AG09309 (cell line): ENCODE measurements at places on chromosomes 7 and 10.

DNA sequence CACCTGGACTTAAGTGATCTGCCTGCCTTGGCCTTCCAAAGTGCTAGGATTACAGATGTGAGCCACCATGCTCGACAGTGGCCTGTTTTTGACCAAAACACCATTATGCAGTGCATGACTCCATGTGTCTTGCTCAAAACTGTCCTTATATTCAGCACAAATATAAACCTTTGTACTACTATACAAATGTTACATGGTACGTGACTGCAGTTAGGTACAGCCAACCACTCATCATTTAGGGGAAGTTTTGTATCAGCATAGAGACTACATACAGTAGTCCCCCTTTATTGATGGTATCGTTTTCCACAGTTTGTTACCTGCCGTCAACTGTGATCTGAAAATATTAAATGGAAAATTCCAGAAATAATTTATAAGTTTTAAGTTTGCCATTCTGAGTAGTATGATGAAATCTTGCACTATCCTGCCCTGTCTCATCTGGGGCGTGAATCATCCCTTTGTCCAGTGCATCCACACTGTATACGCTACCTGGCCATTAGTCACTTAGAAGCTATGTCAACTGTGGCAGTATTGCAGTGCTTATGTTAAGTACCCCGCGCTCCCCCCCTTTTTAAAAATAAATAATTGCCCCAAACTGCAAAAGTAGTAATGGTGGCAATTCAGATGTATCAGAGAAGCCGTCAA, 23.3 kb upstream of the ZNF282 start:
- DNase-seq, result no peak

DNA sequence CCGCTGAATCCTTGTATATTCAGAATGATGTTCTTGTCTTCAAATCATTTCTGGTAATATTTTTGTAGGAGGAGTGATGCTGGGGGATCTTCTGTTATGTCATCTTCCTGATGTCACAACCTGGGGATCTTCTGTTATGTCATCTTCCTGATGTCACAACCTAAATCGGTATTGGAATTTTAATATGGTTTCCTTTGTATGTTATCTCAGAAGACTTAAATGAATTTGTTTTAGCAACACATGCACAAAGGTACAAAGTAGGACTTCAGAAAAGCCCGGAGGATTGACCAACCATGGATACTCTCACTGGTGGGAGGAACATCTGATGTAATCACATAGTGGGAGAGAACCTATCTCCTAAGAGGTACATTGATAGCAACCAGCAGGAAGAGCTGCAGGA, 9.1 kb upstream of the AOAH start:
- no peak for DNase-seq

DNA sequence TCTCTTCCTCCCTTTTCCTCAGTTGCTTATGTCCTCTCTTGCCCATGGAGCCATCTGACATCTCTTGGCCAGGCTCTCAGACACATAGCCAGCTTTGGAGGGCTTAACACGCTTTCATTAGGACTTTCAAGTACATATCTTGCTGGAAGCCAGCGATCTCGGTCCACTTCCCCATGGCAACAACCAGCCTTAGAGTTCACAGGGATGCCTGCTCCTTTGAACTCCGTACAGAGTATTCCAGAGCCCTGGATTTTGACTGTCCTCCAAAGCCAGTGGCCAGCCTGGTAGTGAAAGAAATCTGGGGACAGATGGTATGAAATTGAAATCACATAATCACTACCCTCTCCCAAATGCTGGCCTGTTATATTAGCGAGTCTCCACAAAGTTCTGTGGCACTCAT, 370.5 kb upstream of the NPVF start:
- DNase-seq, result no peak

DNA sequence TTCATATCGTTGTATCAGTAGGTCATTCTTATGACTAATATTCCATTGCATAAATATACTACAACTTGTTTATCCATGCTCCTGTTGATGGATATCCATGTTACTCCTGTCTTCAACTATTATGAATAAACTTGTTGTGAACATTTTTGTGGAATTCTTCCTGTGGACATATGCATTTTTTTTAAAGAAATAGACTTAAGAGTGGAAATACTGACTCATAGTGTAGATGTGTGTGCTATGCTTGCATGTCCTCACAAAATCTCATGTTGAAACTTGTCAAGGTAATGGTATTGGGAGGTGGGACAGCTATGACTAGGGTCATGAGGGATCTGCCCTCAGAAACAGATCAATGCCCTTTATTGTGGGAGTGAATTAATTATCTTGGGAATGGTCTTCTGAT, 240.5 kb upstream of the PRSS58 start:
- no peak for DNase-seq

DNA sequence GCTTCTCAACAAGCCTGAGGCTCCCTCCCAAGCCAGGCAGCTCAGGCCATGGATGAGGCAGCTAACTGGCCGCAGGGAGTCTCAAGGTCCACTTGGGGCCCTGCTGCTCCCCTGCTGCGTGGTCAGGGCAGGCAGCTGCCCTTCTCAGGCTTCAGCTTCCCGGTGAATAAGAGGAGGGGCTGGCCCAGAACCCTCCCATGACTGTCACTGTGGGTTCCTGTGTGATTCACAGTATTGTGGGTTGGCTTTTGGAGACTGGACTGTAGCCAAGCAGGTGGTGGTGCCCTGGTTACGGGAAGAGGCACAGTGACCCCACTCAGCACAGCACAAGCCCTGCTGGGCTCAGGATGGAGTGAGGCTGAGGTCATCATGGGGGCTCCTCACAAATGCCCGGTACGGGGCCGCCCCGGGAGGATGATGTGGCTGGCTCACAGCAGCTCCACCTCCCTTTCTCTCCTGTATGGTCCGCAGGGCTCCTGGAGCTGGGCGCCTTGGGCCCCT, 189.8 kb downstream of the HECW1 start:
- DNase-seq, result no peak

GRCh38 chr10:99431190-99431760, 851 bp upstream of the GOT1 start:
- DNase-seq, result no peak

GRCh38 chr10:30763918-30764317, 134.4 kb upstream of the LYZL2 start:
- no peak for DNase-seq

DNA sequence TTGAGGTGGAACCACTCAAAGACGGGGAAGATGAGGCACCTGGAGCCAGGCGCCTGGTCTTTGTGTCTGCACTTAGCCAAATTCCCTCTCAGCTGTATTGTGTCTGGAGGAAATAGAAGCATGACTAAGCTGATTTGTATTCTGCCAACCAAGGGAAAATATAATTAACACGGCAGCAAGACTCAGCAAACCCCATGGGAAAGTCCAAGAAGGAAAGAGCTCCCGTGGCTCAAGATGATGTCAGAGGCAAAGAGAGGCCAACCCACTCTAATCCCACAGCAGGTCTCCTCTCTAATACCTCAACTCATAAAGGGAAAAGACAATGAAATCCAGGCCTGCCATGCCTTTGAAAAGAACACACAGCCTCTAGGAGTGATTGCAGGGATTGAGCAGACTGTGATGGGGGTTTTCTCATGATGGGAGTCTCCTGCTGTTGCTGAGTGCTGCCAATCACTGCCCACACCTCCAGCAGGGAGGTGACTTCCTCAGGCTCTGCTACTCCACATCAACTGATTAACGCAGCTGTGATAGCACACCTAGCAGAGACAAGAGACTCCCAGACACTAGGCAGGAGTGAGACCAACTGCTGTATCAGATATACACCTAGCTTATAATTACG, 255.5 kb upstream of the C7orf33 start:
- DNase-seq, result no peak

DNA sequence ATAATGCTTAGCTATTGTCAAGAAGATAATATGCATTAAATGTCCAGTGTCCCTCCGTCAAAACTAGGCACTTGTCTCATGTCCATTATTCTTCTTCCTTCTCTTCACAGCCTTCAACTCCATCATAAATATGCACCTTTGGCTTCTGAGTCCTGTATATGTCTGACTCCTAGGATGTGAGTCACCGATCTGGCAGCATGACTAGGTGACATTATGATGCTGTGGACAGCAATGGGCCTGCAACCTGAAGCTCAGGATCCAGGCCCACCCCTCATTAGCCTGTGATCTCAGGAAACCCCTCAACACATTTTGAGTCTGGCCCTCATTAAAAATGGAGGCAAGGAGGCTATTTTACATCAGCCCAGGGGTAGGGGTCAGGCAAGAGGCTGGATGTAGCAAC, 362.5 kb upstream of the ZMIZ1 start:
- DNase-seq, result no peak

- DNase-seq, result no peak
These were observed 205.6 kb upstream of the PFKP start for GRCh38 chr10:2861632-2862210.

DNA sequence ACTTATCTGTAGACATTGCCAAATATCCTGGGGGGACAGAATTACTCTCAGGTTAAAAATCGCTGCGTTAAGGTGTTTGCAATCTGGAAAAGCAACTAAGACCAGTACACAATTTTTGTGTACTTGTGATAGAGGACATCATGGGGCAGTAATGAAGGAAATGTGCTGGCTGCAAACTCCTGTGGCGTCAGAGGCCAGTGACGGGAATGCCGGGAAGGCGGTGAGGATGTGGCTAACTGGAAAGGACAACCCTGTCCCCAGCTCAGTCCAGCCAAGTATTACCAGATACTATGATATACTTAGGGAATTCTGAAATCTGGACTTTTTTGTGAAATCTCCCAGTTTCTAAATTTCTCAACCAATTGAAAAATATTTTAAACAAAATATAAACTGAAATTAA, 103.1 kb upstream of the NANOS1 start:
- no peak for DNase-seq

- no peak for DNase-seq
These were observed 102.0 kb downstream of the VOPP1 start for GRCh38 chr7:55470261-55470660.

DNA sequence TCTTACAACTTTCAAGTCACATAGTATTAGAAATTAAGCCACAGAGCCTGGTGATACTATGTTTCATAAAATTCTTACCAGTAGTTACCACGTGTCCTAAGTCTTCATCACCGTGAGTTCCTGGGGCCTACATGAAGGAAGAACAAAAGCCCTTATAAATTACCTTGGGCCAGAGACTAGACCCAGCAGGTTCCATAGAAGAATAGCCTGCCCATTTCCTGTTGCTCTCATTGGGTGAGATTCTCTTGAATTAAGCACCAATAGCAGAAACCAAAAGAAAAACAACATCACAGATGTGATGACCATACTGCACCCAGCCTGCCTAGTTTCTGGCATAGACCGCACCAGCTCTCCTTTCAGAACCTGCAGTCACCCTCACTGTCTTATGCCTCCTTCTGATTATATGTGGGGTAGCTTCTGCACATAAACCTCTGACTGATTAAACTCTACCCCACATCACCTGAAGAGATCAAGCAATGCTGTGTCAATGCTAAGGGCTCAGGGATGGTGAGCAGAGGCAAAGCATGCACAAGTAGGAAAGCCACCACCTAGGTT, 18.0 kb upstream of the SEM1 start:
- no peak for DNase-seq

- DNase-seq, result no peak
These were observed 1.3 kb upstream of the DAGLB start for GRCh38 chr7:6448943-6449543.

DNA sequence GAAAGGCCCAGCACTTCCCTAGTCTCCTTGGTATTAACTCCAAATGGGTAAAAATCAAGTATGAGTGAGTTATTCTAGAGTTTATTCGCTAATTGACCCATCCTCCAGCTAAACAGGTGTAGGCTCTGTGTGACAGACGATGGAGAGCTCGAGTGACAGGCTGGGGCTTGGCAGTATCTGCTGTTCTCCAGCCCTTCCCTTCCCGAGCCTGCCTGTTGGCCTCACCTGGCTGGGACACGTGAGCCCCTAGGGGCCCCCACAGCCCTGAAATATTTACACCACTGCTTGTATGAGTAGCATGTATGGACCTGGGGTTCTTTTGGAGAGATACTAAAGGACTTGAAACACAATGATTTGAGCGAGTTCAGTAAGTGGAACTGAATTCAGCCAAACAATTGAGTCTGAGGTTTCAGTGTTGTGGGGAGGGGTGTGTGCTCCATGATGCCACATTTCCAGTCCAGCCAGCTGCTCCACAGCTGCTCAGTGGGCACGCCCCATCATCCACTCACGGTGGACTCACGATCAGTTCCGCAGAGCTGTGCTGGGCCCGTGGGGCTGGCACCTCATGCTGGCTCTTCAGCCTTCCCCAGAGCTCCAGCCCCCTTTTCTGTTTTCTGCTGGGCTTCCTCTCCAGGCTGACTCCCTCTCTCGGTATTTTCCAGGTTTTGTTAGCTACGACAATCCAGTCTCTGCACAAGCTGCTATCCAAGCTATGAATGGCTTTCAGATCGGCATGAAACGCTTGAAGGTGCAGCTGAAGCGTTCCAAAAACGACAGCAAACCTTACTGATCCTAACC, 283.0 kb downstream of the USP6NL start:
- no peak for DNase-seq

DNA sequence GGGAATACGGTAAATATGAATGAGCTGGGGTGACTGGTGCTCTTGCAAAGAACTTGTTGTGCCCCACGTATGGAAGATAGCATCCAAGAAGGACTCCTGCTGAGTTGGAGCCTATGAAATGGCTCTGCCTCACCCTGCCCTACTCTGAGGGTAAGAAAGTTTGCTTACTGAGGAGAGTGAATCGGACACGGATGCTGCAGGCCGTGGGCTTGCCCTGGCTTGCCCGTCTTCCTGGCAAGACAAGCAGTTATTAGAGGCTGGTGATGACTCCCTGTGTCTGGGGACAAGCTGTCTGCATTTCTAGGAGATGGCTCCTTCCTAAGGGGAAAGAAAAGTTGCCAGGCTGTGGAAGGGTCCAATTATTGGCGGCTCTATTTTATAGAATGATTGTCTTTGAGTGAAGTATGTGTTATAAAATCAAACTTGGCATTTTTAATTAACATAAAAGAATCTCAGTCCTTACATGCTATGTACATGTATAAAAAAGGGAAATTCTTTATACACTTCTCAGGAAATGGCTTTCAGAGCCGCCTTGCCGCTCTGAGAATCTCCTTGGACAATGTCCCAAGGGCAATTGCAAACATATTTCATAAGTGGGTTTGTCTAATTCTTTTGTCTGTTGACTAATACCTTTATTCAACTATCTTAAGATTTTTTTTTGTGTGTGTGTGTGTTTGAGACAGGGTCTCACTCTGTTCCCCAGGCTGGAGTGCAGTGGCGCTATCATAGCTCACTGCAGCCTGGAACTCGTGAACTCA, 64.6 kb downstream of the CYP26A1 start:
- DNase-seq, result no peak

- DNase-seq, result no peak
These were observed 138.7 kb upstream of the CELF2 start for GRCh38 chr10:10878963-10879362.

- no peak for DNase-seq
These were observed 190.1 kb downstream of the LRRTM3 start for GRCh38 chr10:67115972-67116371.
